Left ventricle myocardium inferior (tissue), 1 donor: ENCODE measurements at places on chromosomes 11 and 22. TPM values are rescaled to one million over a fixed set of nuclear protein-coding genes. Genes with fewer than 3 reads are reported as not detected.

The CHRM1 gene
- total RNA-seq: not detected

DNA sequence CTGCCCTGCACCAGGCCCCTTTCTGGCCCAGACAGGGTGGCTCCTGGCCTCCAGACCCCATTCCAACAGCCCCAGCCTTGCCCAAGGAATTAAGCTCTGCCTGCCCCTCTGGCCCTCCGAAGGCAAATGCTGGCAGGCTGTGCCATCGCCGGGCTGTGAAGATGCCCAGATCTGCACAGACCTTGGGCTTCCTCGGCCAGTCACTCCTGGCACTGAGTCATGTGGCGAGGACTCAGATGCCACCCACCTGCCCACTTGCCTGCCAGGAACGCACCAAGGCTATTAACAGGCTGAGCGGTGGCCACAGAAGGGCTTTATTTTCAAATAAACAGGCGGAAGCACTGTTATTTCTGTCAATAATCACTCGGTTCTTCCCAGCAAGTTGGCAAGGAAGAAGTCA, 50.3 kb upstream of the TTLL12 start:
- no peak for DNase-seq

DNA sequence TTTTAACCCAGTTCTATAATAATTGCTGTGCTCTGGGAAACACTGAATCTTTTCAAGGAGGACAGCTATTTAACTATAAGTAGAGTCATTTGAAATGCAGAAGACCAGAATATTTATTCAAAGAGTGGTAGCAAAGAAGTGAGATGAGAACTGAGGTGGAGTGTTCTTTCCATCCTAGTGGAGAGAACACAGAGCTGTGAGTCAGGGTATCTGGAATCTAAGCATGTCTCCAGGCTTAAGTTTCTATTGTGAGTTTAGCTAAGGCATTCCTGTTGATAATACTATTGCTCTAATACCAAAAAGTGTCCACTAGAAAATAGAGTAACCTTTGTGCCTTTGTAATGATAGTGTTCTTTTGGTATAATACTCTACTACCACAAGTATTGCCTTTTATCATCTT, 32.4 kb downstream of the JAM3 start:
- DNase-seq: no peak

GRCh38 chr22:43945632-43946383, 9.4 kb upstream of the SAMM50 start:
- DNase-seq: peak; percentile 30

The OR4D5 gene
- total RNA-seq: not detected

DNA sequence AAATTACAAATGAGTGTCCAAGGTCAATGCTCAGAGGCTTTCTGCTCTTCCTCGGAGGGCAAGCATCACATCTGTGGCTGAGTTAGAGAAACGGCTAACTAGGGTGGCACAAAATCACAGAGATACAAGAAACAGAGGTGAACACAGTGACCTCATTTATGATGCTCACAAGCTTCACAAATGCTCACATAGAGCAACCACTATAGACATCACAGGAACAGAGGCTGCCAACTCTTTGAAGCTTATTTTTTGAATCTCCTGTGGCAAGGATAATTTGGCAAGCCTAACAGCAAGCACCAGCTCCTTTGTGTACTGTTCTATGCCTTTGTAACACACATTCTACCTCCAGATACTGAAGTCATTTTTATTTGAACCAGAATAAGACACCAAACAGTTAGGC, 416.5 kb upstream of the DDI1 start:
- DNase-seq: no peak

DNA sequence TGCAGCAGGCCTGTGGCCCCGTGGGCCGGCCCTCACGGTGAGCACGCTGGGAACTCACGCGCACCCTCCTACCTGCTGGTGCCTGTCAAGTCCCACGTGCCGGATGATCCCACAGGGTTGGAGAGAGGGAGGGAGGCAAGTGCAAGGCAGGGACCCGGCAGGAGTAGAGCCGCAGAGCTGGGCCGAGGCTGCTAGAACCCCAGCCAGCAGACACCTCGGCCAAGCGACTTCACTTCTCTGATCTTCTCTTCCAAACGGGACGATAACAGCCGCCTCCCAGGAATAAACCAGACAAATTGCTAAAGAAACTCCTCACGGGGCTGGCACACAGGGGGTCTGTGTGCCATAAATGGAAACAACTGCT, 1232.8 kb downstream of the TBC1D22A start:
- no peak for DNase-seq

GRCh38 chr11:43399983-43400630, 41.4 kb downstream of the TTC17 start:
- no peak for DNase-seq

DNA sequence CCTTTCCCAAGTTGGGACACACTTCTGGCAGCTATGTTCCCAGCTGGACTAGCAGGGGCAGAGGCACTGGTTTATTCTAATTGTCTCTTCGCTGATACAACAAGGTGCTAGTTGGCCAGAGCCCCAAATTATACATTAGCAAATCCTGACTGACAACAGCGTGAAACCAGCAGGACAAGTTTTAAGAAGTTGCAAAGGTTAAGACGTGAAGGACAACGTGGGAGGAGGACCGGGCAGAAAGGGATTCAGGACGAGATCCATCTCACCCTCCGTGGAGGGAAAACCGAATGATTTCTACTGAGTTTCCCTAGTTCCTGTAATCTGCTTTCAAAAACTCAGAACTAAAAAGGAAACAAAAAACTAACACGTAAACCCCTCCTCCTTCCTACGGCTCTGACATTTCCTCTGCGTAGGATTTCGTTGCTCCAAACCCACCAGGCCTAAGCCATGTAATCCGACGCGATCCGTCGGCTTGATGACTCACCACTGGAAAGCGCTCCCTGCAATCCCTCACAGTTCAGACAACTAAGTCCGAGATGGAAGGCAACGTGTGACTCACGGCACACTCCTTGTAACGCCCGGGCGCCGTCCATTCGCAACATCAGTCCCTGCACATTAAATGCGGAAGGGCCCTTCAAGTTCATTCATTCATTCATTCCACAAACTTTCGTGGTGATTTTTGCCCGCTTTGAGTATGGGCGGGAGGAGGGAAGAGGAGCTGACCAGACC, 703 bp downstream of the POGLUT3 start:
- DNase-seq: peak; percentile 81

- no peak for DNase-seq
Measured at GRCh38 chr11:133219543-133219942, 312.8 kb downstream of the OPCML start.

DNA sequence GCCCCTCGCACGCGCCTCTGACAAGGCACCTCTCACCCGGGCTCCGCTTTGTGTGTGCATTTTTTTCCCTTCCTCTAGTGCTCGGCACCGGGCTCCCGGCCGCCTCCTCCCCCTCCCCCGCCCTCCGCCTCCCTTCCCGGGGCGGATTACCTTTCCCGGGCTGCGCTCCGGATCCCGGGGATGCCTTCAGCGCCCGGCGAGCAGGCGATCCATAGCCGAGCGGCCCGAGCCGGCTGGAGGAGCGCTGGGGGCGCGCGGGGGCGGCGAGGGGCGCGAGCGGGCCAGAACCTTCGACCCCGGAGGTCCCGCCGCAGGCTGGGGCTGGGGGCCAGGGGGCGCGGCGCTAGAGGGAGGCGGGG, 282 bp downstream of the MPPED2 start:
- peak; percentile 37 for DNase-seq
